GM23248 (cell line): ENCODE measurements at places on chromosomes 7 and 10.

- DNase-seq = no peak
Observed at GRCh38 chr7:119167431-119167830, 942.9 kb downstream of the ANKRD7 start.

DNA sequence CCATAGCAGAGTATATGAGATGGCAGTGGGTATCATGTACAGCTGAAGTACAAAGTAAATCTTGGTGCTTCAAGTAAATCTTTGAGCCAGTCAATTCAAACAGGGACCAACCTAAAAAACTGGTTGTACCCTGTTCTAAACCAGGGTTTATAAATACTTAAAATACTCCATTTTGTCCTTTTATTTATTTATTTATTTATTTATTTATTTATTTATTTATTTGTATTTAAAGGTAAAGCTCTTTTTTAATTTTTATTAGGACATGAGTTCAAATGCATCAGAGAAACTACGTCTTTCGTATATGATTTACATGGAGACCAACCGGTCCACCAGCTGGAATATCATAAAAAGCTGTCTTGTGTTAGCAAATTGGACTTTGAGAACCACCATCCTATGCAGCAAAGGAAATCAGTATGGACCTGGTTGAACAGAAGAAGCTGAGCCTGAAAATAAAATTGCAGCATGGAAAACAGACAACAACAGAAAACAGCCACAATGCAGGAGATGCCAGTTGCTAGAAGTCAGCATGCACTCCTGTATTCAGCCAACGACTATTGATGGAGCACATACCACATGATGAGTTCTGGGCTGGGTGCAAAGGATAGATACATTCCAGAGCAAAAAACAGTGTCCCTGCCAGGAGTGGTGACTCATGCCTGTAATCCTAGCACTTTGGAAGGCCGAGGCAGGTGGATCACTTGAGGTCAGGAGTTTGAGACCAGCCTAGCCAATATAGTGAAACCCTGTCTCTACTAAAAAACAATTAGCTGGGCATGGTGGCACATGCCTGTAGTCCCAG, 60.0 kb downstream of the PLXNA4 start:
- peak; percentile 57 for DNase-seq

GRCh38 chr7:96246919-96247318, 75.0 kb downstream of the SLC25A13 start:
- DNase-seq = no peak

DNA sequence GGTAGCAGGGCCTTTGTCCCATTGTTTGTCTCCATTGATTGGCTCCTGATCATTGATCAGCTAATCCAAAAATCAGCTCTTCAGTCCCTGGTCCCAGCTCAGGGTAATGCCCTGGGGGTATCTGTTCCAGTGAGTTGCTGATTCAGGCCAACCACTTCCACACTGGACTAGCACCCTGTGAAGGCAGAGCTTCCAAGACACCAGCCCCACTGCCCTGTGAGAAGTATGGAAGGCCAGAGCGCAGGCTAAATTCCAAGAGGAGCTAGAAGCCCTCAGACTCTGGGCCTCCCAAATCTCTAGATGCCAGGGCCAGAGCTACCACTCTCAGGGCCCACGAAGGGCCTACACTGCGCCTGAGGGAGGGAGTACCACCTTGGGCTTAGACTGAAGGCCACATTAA, 10.4 kb downstream of the TMEM72 start:
- no peak for DNase-seq

- peak; percentile 59 for DNase-seq
Observed at GRCh38 chr7:65946904-65947303, 35.1 kb downstream of the GUSB start.

DNA sequence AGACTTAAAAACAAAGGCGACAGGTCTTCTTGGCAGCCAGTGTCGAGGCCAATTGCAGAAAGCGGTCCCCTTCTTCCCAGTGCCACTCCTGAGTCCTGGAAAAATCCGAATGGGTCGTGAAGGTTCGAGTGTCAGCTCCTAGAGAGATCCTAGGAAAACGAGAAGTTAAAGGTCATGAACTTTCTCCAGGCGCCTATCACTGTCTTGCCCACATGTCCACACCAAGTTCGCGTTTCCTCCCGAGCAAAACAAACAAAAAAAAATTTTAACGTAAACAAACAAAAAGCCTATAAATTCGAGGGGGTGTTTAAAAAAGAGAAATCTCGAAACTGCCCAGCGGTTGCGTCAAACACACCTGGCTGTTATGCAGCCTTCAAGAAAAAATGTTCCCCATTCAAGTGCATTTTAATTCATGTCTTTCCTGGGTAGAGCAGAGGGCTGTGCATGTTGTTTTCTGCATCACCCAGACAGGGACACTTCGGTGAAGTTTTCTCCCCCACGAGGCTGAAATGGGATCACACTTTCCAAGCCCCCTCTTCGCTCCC, 1.5 kb downstream of the ARHGAP21 start:
- no peak for DNase-seq

DNA sequence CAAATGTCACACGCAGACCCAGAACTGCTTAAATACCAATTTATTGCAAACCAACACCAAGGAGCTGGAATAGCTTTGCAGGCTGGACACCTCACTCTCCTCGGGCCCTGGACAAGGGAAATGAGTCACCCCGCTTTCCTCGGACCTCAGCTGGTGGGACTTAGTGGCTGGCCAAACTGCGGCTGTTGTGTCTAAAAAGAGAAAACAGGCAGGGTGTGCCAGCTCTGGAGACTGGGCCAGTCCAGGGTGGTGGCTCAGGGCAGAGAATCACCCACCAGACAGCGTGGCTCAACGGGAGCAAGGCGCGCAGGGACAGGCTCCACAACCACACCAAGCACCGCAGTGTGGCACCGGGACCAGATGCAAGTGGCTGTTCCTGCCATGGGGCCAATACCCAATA, 58.2 kb upstream of the CAMK2B start:
- peak; percentile 92 for DNase-seq

- no peak for DNase-seq
Observed at GRCh38 chr7:89914711-89915110, 239.6 kb upstream of the STEAP1 start.

DNA sequence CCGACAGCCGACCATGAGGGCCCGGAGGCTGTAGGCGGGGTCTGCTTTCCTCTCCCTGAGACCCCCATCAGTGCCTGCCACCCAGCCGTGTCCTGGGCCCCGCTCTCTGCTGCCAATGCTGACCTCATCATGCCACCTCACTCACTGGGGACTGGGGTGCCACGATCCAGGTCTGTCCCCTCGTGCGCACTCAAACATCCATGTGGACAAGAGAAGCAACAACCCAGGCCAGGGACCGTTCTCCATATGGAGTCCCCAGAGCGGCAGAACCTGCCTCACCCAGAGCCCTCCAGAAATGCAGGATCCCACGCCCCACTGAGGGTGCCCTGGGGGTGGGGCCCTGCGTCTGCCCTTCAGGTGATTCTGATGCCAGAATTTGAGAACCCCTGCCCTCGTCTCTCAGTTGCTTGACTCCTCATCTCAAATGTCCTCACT, 210.0 kb upstream of the PPP2R2D start:
- DNase-seq = no peak

- DNase-seq = no peak
Observed at GRCh38 chr7:50185951-50186682, 93.1 kb upstream of the ZPBP start.

DNA sequence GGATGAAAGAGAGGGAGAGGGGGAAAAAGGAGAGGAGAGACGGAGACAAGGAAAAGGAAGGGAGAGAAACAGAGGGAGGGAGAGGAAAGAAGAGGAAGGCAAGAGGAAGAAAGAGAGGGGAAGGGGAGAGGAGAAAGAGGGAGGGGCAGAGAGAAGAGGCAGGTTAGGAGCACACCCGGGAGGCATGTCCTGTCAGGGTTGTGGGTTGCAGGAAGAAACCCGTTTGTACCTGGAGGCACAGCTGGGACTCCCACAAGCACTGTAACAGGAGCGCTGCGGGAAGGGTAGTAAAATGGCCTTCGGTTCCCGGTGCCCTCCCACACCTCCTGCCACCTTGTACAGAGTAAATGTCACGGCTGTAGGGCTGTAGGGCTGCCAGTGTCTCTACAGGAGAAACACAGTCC, 24.7 kb downstream of the FGFR2 start:
- no peak for DNase-seq

DNA sequence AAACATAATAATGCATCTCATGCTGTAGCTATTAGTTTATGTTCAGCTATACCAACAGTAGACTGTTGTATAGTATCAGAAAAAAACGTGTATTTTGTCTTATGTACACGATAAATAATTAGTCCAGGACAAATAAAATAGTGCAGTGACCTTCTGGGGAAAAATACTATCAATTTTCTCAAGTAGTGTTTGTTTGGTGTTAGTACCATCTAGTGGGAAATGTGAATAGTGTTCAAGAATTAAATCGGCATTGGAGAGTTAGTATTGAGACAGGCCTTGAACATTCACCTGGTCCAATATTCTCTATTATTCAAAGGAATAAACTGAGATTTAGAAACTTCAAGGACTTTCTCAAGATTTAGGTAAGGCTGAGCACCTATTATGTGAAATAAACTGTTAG, 21.7 kb upstream of the OR2A5 start:
- peak; percentile 61 for DNase-seq

DNA sequence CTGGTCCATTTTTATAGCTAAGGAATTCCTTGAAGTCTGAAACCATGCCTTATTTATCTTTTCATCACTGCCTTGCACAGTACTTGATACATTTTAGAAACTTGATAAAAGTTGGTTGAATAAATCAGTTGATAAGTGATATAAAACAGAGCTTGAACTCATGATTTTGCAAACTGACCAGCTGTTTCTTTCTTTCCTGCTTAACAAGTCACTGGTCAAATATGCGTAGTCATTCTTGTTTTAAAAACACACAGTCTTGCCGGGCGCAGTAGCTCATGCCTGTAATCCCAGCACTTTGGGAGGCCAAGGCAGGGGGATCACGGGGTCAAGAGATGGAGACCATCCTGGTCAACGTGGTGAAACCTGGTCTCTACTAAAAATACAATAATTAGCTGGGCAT, 6.3 kb downstream of the TPST1 start:
- DNase-seq = peak; percentile 66

- DNase-seq = peak; percentile 35
Observed at GRCh38 chr7:106369816-106370215, 85.0 kb upstream of the NAMPT start.

- DNase-seq = no peak
Observed at GRCh38 chr7:87027900-87028299, 31.6 kb downstream of the ELAPOR2 start.

- peak; percentile 50 for DNase-seq
Observed at GRCh38 chr10:110008518-110009339, 945 bp downstream of the ADD3 start.

DNA sequence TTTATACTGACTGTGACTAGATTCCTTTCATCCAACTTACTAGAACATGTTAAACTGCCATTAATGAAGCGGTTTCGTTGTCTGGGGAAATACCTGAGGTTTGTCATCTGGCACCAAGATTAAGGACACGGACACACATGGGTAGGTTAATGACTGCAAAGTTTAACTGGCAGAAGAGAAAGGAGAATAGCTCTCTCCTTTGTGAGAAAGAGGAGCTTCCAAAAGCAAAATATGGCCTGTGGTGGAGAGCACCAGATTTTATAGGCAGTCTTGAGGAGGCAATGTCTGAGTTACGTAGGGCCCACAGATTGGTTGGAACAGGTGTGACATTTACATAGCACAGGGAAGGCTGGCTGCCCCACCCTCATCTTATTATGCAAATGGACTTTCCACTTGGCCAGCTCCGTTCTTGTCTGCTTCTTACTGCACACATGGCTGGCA, 1193.0 kb upstream of the CELF2 start:
- no peak for DNase-seq

DNA sequence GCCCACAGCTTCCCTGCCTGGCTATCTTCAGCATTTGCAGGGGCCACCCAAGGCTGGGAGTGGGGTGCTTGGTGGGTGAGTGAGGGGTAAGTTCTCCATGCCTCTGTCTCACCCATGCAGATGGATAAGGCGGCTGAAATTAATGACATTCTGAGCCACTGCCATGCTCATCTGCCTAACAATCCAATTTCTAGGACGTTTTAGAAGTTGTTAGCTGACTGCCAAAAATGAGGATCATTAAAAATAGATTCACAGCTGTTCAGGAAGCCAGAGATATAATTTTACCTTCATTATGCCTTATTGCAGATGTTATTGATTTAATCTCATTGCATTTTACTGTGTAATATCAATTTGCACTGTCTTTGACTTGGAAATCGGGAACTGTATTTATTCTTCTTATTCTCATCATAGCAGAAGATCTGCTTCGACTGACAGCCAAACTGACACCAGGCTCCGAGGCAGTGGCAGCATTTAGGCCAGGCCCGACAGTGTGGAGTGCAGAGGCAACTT, 334.4 kb upstream of the NPVF start:
- DNase-seq = no peak

DNA sequence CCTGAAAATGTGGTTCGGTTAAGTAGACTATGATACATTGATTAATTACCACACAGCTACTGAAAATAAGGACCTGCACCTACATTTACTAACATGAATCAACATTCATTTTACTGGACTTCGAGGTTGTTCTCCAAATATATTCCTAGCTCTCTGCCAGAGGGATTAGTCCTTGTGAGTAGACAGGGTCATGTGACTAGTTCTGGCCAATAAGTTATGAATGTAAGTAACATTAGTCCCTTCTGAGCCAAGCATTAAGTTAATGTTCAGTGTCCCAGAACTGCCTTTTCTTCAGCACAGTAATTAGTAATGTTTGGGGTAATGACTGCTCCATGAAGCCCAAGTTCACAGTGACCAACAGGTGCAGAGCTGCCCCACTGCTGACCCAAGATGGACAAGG, 9.2 kb downstream of the ITIH5 start:
- DNase-seq = peak; percentile 13

DNA sequence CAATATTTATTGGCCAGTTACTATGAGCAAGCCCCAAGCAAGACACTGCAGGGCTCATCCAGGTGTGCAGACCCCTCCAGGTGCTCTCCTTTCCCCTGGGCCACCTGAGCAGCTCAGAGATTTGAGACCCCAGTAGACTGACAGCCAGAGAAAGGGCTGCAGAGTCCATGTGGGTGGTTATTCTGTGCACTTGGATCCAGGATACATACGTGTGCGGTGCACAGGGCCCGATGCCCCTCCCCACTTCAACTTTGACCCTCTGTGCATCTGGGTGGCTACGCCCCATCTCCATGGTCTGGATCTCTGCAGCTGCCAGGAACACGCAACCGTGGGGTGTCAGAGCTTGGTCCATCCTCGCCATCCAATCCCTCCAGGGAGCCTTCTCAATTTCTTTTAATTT, 72.9 kb downstream of the MKI67 start:
- DNase-seq = no peak

DNA sequence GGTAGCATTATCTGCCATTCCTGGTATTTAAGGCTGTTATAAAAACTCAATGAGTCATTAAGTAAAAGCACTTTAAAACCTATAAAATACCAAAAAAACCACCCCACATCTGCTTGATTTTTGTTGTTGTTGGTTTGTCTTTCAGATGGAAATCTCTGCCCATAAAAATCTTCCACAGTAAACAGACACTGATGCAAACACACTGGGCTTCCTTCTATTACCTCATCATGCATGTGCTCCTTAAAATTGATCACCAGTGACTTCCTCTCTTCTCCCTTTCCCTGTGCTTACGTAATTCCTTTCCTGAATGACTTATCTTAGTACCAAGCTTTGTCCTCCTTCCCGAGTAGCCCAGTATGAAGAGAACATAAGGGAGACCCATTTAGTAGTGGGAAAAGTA, 167.2 kb downstream of the EVX1 start:
- DNase-seq = peak; percentile 6
